ENCODE measurements at places on chromosomes 7 and 10. TPM values are rescaled to one million over a fixed set of nuclear protein-coding genes. Genes with fewer than 3 reads are reported as not detected.

CPVL gene
- 29.4 TPM for polyA plus RNA-seq

GRCh38 chr10:119845656-119846055 lies 27.0 kb downstream of the MCMBP start:
- no peak for DNase-seq

DNA sequence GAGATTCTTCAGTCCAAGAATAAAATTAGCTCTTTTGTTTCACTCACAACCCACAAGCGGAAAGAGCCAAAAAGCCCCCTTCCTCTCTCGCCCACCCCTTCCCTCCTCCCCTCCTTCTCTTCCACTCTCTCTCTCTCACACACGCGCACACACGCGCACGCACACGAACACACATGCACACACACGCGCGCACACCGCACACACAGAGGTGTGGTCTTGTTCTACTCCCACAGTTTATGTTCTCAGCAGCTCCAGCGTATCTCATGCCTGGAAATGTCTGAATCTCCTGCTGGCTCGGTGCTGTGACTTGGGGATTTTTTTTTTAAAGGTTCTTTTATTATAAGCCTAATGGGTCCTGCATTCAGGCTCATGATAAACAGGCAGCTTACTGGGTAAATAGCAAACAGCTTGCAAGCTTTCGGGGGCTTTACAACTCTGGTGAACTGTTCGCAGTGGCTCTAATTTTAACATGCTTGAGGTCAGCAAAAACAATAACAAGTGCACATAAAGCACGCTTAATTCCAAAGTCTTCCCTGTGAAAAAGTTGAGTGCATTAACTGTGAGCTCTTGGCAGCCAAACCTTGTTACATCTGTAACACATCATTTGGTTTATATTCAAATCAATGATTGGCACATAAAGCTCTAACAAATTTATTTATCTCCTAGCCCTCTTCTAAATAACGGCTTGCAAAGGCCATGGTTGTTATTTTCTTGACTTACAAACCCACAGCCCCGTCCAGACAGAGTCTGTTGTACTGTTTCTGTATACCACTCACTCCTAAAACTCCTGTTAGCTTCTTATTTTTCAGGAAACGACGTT lies 424.1 kb upstream of the MGMT start:
- peak; percentile 51 for DNase-seq

- no peak for DNase-seq
Observed at GRCh38 chr7:2435146-2435545, 31.7 kb downstream of the CHST12 start.

- DNase-seq = peak; percentile 66
Observed at GRCh38 chr7:28509251-28510025, 97.1 kb downstream of the CREB5 start.

All from muscle of arm (tissue), 14 donors.